Activated gamma-delta T cell (primary cell): ENCODE measurements at places on chromosomes 6 and 20.

DNA sequence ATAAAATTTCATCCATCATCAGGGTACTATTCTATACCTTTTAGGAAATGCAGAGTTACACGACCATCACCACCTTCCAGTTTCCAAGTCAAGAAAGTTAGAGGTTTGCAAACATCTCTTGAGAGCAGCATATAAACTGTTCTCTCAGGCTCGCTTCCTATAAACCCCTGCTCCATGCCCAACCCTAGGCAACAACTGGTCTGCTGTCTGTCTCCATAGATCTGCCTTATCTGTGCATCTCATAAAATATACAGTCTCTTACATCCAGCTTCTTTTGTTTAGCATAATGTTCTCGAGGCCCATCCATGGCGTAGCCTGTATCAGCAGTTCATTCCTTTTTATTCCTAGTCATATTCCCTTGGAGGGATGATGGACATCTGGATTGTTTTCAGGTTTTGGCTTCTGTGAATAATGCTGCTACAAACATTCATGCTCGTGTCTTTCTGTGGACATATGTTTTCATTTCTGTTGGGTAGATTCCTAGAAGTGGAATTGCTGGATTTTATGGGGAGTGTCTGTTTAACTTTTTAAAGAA is 6.1 kb downstream of the PTPRT start:
- no peak for DNase-seq

DNA sequence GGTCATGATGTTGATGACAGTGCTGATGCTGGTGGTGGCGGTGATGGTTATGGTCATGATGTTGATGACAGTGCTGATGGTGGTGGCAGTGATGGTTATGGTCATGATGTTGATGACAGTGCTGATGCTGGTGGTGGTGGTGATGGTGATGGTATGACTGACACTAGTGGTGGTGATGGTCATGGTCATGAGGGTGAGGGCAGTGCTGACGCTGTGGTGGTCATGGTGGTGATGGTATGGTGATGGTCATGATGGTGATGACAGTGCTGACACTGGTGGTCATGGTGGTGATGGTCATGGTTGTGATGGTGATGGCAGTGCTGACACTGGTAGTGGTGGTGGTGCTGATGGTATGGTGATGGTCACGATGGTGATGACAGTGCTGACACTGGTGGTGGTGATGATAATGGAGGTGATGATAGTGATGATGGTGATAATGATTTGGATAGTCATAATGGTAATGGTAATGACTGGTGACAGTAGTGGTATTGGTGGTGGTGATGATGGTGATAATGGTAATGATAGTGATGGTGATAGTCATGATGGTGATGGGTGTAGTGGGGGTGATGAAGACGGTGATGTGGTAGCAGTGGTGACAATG is 206.2 kb downstream of the CDH4 start:
- DNase-seq = no peak

DNA sequence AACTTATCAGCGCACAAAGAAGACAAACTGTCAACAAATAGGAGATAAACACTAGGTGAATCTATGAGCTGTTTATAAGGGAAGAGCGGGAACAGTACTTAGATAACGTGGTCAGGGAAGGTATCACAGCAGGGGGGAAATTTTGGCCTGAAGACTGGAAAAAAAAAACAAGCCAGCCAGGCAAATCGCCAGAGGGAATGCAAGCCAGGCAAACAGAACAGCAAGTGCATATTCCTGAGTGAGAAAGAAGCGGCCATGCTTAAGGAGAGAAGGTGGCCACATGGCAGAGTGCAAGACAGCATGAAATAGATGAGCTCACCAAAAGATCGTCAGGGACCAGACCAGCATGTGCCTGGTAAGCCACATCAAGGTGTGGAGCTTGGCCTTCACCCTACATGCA is 466.5 kb upstream of the ARID1B start:
- no peak for DNase-seq

- DNase-seq = no peak
These were observed 259.4 kb upstream of the ECI2 start for GRCh38 chr6:4394786-4395185.

DNA sequence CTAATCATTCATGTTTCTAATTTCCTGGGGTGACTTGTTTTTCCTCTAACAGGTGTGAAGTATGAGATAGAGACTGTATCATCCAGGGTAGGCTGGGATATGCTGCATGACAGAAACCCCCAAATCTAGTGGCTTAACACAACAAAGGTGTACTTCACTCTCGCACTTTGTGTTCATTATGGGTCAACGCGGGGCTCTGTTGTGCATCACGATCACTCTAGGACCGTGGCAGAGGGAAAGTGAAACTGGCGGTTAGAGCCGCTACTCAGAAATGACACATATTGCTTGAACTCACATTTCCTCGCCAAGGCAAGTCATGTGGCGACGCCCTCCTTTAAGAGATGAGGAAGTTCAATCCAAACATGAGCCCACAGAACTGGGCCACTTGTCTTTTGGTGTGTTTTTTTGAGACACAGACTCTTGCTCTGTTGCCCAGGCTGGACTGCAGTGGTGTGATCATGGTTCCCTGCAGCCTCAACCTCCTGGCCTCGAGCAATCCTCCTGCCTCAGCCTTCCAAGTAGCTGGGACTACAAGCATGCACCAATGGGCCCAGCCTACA is 41.3 kb downstream of the PCNA start:
- no peak for DNase-seq
